ENCODE measurements at places on chromosomes 12 and 14.

- no peak for DNase-seq
Observed at GRCh38 chr12:121711361-121712189, 977 bp upstream of the TMEM120B start.

GRCh38 chr12:11706509-11707379 is 57.3 kb downstream of the ETV6 start:
- no peak for DNase-seq

DNA sequence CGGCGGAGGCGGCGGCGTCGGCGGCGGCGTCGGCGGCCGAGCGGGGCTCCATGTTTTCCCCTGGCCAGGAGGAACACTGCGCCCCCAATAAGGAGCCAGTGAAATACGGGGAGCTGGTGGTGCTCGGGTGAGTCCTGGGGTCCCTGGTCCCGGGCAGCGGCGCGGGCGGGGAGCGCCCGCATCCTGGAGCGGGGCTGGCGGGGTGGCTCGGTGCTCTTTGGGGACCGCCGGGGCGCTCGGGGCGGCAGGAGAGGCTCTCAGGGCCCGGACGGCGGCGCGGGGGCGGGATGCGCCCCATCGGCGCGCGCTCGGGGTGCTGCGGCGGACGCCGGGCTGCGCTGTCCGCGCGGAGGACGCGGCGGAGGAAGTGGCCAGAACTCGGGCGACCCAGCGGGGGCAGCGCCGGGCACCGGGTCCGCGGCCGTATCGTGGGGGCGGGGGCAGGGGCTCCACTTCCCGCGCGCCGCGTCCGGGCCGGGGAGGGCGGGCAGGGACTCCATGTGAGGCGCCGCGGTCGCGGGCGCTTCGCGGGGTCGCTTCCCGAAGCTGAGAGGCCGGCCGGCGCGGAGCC is 485 bp downstream of the PELI2 start:
- DNase-seq, result peak; percentile 29

- DNase-seq, result no peak
Observed at GRCh38 chr12:22855456-22855855, 230.5 kb downstream of the ETNK1 start.

DNA sequence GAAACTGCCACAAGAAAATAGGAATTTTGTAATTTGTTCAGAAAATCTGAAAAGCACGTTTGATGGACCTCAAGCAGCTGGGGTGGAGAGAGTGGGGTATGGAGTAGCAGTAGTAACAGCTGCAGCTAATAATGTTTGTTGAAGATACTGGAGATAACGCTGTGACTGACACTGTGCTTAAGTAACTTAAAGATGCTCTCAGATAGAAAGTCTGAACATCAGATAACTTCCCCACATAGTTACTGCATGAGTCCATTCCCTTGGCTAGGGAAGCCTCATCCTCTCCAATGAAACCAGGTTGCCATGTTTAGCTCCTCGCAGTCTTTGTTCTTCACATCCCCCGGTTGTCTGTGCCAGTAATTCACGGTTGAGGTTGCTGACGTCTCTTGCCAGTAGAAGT is 24.9 kb downstream of the RMST start:
- no peak for DNase-seq

DNA sequence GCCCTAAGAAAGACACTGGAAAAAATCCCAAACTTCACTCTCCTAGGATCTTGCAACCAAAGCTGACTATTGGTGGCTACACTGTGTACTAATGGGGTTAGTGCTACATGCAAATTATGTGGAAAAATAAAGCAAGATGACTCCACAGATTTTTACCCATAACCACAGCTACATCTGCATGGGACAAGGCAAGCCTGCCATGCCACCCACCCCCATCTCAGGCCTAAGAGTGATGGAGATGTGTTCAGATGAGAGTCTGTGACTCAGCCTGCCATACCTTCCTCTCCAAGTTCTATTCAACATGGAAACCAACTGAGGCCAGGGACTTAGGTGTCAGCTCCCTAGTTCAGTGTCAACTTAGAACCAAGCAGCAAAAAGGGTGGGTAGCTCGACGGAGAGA is 206.2 kb downstream of the PELI2 start:
- DNase-seq, result no peak

GRCh38 chr12:48882972-48883304 is 17.3 kb upstream of the RND1 start:
- no peak for DNase-seq

DNA sequence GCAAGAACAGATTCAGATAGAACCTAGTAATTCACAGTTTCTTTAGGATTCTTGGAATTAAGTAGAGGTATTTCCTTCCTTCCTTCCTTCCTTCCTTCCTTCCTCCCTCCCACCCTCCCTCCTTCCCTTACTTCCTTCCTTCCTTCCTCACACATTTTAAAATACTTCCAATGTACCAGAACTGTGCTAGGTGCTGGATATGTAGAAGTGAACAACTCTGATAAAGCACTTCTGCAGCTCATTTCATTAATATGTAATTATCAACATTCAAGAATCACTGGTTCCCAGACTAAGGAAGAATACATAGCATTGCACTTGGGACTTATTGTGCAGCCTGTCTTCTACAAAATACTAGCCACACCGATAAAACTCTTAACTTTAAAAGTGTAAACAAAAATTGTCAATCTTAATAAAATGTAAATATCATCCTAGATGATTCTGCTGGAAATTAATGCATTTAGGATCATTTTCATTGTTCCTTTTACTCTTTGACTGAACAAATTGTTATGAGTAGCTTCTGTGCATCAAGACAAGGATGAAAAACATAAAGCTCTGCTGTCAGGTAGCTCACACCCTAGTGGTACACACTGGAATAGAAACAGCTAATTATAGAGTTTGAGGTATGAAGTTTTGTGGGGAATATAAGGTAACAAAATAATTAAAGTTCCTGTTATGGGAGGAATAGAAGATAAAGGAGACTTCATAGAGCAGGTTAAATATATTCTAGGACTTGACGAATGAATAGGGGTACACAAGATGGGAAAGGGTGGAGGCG is 99.9 kb upstream of the MYF6 start:
- DNase-seq, result no peak

DNA sequence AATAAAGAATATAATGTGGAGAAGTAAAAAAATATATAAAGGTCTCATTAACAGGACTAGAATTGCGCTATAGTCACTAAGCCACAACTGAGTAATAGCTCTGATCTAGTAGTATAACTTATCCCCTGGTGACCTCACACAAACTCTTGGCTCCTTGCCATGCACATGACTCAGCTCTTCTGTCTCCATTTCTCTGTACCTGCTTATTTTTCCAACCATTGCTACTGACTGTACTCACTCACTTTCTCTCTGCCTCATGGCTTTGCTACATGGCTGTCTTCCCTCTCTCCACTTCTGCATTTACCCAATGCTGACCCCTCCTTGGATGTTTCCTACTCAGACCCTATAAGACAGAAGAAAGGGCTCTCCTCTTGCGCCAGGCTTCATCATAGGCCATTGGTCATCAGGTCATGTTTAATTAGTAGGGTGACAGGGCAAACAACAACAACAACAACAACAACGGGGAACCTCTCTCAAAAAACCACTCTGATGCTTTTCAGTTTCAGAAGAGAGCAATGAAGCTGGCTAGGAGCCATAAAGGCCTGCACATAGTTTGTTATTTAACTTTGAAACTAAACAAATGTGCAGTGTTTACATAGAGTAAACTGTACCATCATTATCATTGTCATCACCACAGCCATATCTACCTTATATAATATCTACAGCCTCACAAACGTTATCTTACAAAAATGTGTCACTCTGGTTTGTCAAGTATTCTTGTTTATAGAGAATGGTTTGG is 25.6 kb upstream of the KRAS start:
- no peak for DNase-seq

- no peak for DNase-seq
Observed at GRCh38 chr14:95535226-95536021, 574 bp downstream of the GLRX5 start.

DNA sequence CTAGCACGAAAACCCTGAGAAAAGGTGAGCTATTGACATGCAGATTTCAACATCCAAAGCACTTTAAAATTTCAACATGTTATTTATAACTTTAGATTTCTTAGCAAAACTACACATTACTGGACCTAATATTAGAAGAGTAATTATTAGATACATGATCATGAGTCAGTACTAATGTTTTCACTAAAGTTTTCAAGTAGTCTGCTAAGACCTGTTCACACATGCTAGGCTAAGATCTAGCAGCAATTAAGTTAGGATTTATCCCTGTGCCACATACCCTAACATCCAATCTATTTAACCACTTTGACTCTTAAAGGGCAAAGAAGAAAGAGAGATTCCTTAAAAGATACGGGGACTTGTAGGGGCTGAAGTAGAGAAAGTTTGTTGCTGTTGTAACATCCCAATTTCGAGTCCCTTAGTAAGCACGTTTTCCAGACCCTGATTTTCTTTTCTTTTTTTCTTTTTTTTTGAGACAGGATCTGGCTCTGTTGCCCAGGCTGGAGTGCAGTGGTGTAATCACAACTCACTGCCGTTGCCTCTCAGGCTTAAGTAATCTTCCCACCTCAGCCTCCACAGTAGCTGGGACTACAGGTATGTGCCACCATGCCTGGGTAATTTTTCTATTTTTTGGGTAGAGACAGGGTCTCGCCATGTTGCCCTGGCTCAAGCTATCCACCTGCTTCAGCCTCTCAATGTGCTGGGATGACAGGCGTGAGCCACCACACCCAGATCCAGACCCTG is 102.5 kb upstream of the ATF7IP start:
- no peak for DNase-seq

GRCh38 chr12:116408489-116409250 is 131.2 kb upstream of the MED13L start:
- no peak for DNase-seq

DNA sequence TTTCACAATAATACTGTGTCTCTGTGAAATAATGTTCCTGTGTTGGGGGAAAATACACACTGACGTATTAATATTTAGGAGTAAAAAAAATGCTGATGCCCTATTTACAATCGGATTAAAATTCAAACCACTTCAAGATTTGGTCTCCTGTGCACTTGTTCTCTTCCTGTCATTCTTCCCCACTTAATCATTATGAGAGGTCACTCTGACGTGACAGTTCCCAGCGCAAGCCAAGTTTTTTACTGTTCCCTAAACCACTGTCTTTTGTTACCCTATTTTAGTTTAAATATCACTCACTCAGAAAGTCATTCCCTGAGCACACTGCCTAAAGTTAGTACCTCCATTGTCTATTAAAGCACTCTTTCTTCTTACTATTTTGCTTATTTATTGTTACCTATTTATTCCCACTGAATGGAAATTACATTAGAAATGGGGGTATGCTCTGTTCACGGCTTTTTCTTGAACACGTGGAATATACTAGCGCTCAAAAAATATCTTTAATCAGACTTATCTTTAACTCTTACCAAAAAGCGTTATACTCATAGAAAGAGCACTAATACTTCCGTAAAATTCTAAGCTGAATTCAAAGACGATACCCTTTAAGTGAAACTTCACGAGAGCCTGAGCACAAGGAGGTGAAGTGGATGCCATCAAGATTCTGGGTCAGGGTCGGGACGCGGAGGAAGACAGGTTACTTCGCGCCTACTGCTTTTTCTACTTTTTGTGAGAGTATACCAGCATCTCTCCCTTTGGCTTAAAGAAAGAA is 670 bp upstream of the PSMA3 start:
- DNase-seq, result no peak

GRCh38 chr12:56661560-56661959 is 15.8 kb upstream of the ATP5F1B start:
- DNase-seq, result no peak

DNA sequence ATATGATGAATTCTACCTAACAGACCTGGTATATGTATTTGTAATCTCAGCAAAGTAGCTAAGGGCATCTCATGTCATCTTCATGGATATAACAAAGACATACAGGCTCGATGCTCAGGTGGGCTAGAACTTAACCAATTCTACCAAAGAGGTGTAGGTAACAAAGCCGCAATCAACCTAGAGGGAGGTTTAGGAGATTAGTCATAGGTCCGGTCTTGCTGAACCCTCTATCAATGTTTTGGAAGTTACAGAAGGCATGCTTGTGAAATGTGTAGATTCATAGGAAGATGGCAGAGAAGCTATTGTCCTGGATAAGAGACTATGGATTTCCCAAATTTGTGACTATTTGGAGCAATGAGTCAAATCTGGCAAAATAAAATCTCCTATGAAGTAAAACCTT is 42.6 kb upstream of the SYCP3 start:
- DNase-seq, result no peak

GRCh38 chr12:124129132-124129531 is 156.1 kb downstream of the ZNF664 start:
- DNase-seq, result no peak

DNA sequence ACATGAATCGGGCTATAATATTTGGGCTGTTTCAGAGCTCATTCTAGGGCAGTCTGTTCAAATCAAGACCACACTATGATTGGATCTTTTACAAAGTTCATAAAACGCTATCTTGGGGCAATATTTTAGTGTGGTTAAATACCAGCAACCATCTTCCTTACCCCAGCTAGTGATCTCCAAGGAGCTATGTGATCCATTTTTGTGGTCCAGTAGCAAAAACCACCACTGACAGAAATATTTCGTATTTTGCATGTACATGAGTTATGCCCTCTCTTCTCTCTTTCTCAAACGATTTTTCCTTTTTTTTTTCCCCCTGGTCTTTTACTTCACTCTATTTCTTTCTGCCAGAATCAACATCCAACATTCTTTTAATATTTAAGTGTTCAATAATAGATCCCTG is 280.6 kb upstream of the KITLG start:
- no peak for DNase-seq

- no peak for DNase-seq
Observed at GRCh38 chr14:72499746-72500145, 394.2 kb downstream of the DPF3 start.

DNA sequence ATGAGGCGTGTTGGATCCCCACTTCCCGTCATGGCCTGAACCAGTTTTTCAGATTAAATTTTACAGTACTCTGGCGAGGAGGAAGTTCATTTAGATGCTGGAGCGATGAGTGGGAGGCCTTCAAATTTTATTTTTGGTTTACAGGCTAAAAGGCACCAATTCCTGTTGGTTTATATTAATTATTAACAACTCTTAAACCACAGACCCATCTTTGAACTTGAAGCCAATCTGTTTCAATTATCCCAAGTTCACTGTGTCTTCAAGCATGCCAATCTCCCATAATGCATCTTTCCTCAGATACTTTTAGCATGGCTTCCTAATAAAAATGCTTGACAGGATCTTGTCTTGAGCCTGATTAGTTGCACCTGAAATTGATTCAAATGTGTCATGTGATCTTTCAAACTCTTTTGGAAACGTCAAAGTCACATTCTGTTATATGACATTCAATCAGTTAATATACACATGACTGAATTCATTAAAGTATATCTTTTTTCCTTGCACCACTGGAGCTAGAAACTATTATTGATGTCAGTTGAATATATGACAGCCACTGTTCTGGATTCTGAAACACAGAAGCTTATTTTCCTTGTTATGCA is 641.7 kb upstream of the TMEM132C start:
- DNase-seq, result no peak

- DNase-seq, result no peak
Observed at GRCh38 chr12:5523396-5524115, 91.6 kb downstream of the NTF3 start.

Measured in hypothalamus (tissue), 51 donors.